Astrocyte (in vitro differentiated cells and primary cell): ENCODE measurements at places on chromosomes 7 and 10. TPM values are rescaled to one million over a fixed set of nuclear protein-coding genes. Genes with fewer than 3 reads are reported as not detected.

DNA sequence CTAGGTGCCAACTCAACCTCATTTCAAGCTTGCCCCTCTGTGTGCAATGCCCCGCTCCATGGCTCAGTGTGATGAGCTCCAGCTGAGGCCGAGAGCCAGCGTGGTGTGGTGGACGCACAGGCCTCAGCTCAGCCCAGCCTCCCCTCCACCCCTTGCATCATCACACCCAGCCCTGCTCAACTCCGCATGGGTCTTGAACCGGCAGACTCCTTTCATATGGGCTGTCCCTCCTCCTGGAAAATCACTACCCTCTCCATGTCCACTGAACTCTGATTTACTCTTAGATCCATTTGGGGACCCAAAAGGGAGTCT, 16.6 kb upstream of the SLC18A3 start:
- H3K36me3 ChIP-seq, result no peaks in the 10 kb centered on the region
- DNase-seq, result no peak
- H3K27me3 ChIP-seq, result peaks cover 4% of the 10 kb centered on the region
- H3K27ac ChIP-seq, result no peak overlapping the region

The ZNF37A gene
- 10.1 and 10.3 TPM in 2 replicates for total RNA-seq

The CYP3A5 gene
- total RNA-seq, result 0.07 TPM in 1 of 2 replicates, not detected in the other

The ANKRD61 gene
- total RNA-seq, result 0.18 and 0.31 TPM in 2 replicates
